ENCODE measurements at places on chromosomes 1 and 21.

DNA sequence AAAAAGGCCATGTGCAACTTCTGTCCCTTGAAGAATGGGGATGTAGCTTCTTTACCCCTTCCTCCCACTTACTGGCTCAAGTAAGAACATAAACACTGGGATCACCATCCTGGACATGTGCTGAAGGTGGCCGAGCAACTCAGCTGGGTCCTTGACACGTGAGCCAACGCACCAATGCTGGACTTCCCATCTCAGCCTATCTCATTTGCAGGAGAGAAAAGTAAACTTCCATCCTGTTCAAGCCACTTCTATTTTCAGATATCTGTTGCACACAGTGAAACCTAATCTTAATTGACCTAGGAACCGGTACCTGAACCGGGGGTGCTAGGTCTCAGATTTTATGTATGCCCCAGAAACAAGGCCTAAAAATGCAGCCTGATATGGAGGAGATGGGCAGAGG, 75.3 kb downstream of the HLCS start:
- peak; percentile 21 for DNase-seq

GRCh38 chr1:26287033-26287711, 7.3 kb downstream of the SH3BGRL3 start:
- DNase-seq: peak; percentile 75

GRCh38 chr1:23568608-23569383, 9.5 kb upstream of the ID3 start:
- no peak for DNase-seq

DNA sequence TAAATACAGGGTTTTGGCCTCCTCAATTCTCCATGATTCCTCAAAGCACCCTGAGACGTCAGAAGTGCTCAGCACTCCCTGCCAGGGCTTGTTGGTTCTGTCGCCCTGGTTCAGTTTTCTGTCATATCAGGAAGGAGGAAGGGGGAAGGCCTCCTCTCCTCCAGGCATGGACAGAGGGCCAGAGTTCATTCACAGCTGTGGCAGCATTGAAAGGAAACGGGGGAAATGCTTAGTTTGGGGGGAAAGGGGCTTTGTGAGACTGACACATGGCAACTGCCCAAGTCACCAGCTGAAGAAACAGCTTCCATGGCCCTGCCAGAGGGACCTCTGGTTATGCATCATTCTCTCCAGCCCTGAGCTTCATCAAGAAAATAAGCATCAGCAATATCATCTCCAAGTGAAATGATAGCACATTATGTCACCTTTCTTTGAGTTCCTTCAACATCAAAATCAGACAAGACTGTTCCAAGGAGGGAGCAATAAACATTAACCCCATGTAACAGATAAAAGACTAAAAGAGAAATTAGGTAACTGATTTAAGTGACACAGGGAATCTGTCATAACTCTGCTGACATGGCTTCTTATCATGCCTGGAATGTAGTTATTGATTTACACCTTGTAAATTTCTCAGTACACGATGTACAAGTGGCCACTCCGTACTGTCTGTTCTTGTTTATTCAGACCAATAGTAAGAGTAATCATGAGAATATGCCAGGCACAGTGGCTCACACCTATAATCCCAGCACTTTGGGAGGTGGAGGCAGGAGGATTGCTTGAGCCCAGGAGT, 103.2 kb upstream of the SLC25A33 start:
- no peak for DNase-seq

DNA sequence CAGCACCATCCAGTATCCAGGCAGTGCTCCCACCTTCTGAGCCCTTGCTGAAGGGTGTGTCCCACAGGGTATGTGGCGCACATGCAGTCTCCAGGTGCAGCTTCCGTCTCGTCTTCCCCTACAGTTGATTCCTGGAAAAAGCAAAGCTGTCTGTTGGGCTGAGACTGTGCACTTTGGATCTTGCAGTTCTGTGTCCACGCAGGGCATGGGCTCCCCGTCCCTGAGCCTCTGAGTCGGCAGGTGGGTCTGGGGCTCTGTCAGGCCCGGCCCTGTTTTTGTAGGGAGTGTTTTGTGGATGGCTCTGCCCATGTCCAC, 32.8 kb downstream of the SNAP47 start:
- no peak for DNase-seq

DNA sequence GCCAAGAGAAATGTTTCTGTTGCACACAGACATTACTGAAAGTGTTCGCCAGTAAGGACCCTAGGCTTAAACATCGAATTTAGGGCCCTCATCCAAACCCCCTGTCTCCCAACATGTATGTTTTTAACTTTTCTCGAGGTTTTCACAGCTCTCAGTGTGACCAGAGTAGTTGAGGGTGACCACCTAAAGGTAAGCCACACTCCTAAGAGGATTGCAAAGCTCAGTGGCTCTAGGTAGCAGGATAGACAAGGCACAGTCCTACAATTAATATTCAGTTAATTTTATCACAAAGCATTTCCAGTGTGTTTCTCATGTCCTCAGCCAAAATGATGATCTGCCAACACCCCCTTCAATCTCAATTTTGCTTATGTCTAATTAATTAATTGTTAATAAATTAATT, 695 bp upstream of the ALG14 start:
- DNase-seq: no peak

- no peak for DNase-seq
These were observed 2.5 kb downstream of the MAD2L2 start for GRCh38 chr1:11678442-11678841.

DNA sequence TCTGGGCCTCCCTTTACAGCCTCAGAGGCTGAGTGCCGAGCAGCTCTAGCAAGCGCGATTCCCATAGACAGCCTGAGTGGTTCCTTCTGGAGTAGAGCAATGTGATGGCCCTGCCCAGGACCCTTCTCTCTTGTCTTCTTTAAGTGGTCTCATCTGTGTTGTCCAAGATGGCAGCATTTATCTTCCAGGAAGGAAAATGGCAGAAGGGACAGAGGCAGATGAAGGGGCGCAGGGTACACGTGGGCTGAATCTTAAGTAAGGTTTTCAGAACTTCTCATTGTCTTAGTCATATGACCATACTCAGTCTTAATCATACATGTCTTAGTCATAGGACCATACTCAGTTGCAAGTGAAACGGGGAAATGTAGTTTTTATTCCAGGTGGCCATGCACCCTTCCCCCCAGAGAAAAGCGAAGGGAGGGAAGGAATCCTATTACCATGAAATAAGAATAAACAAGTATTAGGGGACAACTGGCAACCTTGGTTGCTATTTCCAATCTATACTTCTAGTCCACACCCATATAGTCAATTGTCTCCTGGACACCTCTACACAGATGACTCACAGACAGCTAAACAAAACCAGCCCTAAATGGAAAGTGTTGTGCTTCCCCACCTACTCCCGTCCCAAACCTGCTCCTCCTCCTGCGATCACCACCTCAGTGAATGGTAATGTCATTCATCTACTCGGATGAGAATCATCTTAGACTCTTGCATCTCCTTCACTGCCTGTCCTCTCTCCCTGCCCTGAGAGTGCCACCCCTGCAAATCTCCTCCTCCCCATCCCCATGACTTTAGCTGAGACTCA, 13.3 kb downstream of the OVAAL start:
- no peak for DNase-seq

GRCh38 chr1:78447086-78447485, 43.7 kb upstream of the PTGFR start:
- no peak for DNase-seq

DNA sequence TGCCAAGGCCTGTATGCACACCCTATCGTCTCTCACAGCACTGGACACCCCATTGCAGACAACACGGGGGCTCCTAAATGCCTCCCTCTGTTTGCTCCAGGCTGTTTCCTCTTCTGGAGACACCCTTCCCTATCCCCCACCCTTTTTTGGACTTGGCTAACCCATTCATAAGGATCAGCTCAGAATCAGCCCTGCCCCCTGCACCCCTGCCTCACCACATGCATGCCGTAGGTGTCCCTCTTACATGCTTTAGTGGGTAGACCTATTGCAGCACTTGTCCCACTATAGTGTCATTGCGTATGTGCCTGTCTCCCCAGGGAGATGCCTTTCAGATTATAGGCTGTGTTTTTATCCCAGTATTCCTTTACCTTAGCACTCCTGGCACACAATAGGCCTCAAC, 30.9 kb downstream of the OPTC start:
- no peak for DNase-seq

DNA sequence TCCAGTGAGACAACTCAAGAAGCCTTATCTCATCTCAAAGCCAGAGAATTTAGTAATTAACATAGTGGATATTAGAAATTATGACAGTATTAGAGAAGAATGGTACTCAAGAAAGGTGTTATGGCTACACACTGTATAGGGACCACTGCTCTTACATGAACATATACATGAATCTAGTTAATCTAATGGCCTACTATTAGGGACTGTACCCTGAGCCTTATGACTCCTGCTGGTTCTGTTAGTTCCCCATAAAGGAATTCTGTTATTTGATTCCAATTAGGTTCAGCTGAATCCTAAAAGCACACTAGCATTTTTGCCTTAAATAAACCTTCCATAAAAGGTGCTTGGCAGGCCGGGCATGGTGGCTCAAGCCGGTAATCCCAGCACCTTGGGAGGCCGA, 39.7 kb downstream of the EGLN1 start:
- DNase-seq: no peak

GRCh38 chr1:239814306-239814881, 277.3 kb upstream of the FMN2 start:
- no peak for DNase-seq

GRCh38 chr1:230796626-230797025, 49.4 kb downstream of the CAPN9 start:
- peak; percentile 52 for DNase-seq

GRCh38 chr1:17438318-17439249, 893 bp downstream of the RCC2 start:
- no peak for DNase-seq

DNA sequence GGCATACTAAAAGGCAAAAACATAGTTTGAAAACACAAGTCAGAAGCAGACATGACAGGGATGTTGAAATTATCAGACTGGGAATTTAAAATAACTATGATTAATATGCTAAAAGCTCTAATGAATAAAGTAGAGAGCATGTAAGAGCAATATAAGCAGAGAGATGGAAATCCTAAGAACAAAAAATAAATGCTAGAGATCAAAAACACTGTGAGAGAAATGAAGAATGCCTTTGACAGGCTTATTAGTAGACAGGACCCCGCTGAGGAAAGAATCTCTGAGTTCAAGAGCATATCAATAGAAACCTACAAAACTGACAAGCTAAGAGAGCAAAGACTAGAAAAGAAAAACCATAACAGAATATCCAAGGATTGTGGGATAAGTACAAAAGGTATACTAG, 93.9 kb downstream of the MPZL1 start:
- DNase-seq: no peak

DNA sequence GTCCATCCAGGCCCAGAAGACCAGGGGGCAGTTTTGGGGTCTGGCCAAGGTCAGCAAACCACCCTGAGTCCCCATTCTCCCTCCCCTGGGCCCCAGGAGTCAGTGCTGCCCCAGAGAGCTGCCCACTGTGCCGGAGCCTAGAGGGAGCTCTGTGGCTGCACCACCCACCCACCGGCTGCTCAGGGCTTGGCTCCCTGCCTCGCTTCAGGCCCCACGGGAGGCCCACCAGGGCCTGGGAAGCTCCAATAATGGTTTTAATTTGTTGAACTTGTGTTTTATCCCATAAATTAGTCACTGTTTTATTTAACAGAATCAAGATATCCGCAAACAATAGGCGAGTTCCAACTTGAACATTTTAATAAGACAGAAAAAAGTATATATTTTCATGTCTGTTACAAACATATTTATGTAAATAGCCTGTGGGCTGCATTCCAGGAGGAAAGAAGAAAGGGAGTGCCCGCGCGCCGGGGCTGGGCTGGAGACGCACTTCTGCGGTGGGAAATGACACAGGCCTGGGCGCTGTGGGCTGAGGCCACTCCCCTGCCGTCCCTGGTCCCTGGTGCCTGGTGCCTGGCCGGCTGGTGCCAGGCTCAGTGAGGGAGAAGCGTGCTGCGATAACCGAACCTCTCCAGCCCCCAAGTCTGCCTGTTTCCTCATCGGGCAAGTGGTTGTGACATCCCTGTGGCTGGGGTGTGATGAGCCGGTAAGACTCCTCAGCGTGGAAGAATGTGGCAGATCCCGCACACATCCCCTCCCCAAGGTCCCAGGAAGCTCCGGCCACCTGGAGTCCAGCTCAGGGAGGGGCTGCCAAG, 160.5 kb downstream of the PEX14 start:
- DNase-seq: peak; percentile 44

GRCh38 chr1:247646867-247647266, 32.7 kb downstream of the OR13G1 start:
- no peak for DNase-seq

DNA sequence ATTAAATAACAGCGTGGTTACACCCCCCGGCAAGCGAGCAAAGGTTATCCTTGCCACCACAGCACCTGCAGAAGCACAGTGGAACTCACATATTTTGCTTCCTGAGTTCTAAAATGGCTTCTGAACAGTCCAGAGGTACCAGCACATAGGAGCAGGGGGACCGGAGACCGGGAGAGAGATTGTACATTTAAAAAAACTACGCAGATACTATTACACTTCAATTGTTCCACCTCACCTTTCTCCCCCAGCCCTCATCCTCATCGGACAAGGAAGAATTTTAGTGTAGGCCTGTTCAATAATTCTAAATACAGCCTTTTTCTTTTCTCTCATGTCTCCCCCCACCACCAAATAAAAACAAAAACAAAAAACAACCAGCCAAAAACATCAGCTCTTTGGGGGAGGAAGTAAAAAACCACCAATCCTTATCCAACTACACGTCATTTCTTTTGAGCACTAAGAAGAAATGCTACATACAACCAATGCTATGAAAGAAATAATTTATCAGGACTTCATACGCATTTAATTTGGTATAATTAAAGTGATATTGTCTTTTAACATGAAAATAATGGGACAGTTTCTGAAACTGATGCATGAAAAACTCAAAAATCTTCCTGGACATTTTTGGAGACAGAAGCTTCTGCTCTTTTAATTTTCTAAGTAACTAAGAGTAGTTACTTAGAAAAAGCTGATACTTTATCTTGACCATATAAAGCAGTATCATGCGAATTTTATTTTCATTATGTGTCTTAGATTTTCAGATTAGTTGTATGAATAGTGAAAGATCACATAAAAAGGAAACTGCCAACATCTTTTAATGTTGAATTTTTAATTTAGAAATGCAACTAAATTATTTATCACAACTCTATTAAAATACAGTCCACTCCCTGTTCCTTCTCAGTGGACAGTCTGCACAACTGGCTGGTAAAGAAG, 9.1 kb downstream of the CDKN2C start:
- no peak for DNase-seq

DNA sequence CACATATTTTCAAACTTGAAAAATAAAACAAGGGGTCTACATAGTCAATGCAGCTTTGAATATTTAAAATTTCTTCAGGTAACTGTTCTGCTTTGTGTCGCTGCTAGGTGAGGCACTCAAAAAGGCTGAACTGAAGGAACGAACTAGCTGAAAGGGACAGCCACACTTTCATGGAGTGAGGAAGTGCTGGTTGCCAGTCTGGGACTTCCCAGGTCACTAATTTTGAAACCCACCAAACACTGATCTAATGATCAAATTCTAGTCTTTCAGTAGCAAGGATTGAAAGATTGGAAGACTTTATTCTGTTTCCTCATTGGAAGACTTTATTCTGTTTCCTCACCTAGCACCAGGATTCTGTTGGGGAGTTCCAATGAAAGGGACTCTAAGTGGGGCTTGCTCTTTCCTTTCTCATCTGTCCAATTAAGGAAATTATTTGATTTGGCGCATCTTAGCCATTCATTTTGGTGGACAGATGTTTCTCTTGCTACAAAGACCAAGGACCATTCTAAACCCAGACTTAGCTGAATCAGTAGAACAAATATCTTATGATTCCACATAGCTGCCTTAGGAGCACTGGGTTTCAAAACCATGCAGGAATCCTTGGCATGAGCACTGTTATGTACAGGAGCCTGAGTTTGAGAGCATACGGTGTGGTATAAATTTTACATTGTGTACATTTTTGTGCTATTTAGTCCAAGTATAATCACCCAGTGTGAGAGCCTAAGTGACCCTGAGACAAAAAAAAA, 10.9 kb upstream of the ARID1A start:
- no peak for DNase-seq
